NCI-H1048 (cell line): ENCODE measurements at places on chromosomes 5 and 9.

GRCh38 chr5:57779383-57780223, 297.0 kb upstream of the ACTBL2 start:
- DNase-seq = no peak

DNA sequence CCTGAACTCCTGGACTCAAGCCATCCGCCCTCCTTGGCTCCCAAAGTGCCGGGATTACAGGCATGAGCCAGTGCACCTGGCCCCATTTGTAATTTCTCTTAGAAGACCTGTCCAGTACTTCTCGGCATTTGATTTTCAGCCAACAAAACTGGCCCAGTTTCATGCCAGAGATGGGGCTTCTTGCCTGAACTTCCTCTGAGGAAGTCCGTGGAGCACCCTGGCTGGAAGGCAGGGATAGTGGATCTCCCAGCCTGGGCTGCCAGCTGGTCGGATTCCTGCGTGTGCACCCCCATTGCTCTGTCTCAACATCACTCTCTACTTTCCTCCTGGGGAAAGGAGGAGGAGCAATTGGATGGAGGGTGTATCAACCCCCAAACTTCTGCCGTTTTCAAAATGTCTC, 39.0 kb downstream of the FAM78A start:
- DNase-seq = no peak

GRCh38 chr5:143194206-143194605, 209.3 kb downstream of the NR3C1 start:
- no peak for DNase-seq

GRCh38 chr9:4020038-4020754, 279.7 kb downstream of the GLIS3 start:
- DNase-seq = no peak

- DNase-seq = no peak
Measured at GRCh38 chr5:133205649-133206048, 153.8 kb downstream of the HSPA4 start.

DNA sequence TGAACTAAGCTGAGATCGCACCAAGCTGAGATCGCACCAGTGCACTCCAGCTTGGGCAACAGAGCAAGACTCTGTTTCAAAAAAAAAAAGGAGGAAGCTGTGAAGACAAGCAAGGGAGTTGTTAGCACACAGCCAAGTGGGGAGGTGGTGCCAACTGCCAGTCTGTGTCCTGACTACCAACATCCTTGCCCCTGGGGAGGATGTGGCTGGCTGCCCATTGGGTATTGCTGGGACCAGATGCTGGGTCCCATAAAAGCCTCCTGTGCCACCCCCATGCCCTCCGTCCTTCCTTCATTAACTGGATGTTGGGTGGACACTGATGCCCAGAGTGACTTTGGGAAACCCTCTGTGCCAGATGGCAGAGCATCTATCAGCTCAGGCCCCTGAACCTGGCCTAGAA, 157.1 kb upstream of the COL5A1 start:
- no peak for DNase-seq

DNA sequence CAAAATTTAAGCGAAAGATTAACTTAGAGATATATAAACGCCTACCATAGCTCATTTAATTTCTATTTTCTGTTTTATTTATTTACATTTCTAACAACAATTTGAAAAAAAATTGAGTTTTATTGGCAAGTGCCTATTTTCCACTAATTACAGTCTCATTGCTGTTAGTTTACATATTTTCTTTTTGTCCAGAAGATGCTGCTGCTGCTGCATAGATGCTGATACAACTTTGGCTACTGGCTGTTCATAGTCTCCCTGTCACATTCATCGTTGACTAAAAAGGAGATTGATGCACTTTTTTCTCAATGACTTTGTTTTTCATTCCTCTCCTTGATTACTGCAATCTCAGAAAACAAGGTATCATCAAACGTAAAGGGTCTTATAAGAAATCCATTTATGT, 235.4 kb downstream of the CDH9 start:
- no peak for DNase-seq

DNA sequence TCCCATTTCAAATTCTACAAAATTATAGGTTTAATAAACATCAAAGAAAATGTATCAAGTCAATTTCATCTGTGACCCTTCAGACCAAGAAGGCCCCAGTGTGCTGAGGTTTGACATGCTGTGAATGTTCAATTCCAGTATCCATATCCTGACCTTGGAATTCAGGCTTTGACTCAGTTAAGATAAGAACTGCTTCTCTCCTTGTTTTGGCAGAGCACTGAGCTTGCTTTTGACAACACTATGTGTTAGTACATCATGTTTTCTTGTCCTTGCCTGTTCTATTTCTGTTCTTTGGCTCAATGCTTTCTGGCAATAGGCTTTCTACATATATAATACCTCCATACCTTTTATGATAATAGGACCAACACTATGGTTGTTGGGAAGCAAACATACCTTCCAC, 105.6 kb downstream of the PLCXD3 start:
- no peak for DNase-seq

DNA sequence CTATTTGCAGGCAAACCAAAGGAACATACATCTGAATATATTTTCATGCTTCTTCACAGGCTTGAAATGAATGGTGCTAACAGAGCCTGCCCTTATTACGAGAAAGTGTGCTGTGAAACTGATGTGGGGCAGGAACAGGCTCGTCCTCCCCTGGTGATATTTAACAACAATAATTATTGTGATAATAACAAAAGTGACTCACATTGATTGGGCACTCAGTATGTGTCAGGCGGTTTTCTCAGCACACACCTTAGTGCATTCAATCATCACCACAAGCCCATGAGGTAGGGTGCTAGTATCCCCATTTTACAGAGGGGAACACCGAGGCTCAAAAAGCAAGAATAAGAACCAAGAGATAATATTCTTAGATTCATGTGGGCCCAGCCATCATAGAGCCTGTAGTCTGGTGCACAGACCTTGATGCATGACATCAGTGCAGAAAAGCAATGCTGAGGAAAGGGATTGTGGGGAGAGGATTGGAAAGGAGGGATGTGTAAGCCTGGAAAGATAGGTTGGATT, 18.1 kb upstream of the BOD1 start:
- no peak for DNase-seq

GRCh38 chr5:154271466-154271865, 80.9 kb downstream of the GALNT10 start:
- DNase-seq = no peak

DNA sequence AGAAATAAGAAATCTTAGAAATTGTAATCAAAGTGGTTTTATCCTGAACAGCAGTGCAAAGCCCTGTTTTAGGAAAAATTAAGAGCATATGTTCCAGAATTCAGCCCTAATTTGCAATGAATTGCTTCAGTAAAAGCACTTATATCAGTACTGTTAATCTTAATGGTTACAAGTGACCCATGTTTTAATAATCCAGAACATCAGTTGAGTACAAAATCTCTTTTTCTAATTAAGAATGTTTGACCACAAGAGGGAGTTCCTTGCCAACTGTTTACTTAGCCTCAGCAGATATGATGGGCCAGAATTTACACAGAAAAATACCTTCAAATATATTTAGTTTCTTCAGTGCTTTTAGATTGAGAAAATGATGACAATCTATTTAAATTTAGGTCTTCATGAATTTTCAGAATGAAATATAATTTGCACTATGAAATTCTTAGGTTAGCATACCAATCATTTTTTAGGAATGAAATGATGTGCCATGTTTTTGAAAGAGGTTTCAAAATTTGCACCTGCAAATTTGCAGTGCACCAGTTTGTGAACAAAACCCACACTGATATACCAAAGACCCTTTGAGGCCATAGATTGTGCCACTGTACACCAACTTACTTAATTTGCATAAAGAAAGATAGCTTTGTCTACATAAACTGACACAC, 926.3 kb upstream of the ARRDC3 start:
- no peak for DNase-seq

GRCh38 chr5:158039441-158039840, 180.5 kb upstream of the CLINT1 start:
- DNase-seq = no peak

- DNase-seq = no peak
Measured at GRCh38 chr9:111975709-111976108, 79.1 kb downstream of the UGCG start.

DNA sequence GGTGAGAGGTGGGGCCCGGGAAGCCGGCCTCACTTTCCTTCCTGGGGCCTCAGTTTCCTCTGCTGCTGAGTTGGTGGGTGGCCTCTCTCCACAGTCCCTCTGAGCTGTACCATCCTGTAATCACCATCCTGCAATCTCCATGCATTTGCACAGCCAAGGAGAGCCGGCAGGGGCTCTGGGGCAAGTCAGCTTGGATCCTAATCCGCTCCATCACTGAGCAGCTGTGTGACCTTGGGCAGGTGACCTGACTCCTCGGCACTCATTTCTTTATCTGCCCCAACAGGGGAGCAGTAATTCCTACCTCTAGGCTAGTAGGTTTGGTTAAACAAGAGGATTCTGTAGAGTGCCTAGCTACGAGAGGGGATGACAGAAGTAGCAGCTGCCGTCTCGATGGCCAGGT, 88.2 kb upstream of the ZNF618 start:
- no peak for DNase-seq

DNA sequence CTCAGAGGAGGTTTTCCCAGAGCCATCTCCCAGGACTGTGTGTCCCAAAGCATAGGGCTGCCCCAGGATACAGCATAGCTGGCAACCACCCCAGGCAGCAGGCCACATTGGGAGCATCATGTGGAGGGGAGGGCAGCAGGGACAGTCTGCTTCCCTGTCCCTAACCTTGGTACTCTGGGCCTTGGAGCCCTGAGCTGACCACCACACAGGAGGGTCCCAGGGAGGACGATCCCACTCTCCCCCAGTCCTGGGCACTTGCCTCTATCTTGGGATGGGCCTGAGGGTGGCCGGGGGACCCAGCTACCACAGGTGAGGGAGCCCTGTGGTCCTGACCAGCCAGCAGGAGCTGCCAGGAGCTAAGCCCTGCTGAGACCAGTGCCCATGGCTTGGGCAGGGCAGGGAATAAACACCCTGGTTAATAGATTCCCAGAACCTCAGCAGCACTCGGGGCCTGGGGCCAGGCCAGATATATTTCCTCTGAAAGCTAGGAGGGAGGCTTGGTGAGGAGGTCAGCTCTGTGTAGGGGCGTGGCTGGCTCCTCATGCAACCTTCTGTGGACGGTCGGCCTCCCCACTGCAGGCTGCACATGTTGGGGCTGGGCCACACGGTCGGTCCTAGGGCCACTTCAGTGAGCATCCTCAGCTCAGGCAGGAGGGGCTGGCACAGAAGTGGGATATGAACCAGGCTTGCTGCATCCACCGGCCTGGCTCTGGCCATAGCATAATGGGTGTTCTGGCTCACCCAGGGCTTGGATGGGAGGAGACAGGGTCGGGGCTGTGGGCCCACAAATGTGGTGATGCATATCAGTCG, 4.2 kb downstream of the NINJ1 start:
- no peak for DNase-seq

DNA sequence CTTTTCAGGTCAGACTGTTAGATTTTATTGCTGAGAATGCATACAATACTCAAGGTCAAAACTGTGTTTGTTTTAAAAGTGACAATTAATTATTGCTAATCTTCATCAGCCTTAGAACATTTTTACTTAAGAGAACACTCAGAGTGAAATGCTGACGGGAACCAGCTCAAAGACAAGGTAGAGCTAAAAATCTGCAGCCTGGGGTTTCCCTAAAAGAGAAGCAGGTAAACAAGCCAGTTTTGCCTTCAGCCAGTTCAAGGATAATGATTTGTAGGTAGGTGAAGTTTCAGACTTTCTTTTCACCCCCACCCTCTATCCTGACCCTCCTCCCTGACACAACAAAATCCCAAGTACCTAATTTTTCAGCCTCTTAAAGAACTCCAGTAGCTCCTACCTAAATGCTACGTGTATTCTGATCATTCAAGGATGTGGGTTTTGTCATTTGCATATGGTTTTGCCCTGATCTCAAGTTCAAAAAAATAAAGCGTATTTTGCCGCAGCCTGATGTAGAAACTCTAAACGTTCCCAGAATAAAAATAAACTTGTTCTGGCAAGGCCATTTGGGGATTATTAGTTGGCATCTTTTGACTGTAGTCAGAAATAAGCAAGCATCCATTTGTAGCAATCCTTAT, 407.2 kb downstream of the EFNA5 start:
- no peak for DNase-seq

GRCh38 chr9:135960411-135961276, 529 bp downstream of the UBAC1 start:
- no peak for DNase-seq

DNA sequence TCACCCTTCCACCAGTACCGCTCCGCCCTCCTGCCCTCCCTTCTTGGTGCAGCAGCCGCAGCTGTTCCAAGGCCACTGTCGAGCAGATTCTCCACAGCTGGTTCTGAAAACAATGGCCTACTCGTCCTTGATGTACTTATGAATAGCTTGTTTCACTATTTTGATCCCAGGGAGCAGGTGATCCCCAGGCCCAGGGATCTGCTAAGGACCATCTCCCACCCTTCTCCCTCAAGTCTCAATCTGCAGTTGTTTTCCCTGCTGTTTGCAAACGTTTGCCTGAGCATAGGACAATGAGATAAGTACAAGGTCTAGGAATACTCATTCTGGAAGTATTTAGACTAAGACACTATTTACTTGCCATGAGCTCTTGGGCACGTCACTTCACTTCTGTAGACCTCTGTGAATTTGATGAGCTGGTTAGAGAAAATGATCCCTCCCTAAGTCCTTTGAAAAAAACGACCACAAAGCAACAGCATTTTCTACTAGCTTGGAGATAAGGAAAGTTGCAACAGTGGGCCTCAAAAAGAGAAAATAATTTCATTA, 1.8 kb downstream of the LURAP1L start:
- DNase-seq = no peak

DNA sequence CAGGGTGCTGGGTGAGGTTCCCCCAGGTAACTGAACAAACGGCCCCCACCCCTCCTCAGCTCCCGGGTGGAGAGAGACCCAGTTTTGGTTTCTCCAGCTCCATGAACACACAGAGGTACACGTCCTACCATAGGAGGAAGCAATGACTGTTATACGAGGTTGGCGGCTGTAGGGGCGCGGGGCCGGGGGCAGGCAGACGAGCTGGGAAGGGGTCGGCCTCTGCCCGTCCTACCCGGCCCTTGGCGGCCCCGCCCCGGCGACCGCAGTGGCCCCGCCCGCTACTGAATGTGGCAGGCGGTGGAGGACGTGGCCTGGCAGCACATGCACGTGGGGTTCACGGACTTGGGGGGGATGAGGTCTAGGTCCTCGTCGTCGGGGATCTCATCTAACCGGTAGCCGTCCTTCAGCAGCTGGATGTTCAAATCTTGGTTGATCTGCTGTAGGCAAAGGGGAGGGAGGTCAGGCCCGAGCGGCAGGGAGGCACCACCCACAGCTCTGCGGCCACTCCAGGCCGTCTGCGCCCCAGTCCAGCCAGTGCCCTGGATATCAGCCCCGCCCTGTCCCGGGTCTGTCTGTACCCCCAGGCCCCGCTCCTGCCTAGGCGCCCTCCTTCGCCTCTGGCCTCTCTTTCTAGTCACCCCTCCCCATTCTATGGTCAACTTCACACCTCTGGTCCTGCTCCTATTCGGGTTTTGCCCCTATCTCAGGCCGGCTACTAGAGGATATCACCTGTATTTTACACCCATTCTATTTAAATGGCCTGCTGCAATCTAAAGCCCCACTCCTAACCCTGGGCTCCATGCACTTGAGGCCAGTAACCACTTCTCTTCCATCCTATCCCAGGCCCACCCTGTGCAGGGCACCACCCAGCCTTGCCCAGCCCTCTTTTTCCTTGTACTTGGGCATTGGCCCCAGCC, 24.2 kb upstream of the MYORG start:
- no peak for DNase-seq

- DNase-seq = no peak
Measured at GRCh38 chr5:140916325-140916724, 9.8 kb upstream of the PCDHAC1 start.

GRCh38 chr9:114769624-114770023, 36.2 kb downstream of the TNFSF15 start:
- DNase-seq = no peak

- DNase-seq = no peak
Measured at GRCh38 chr5:31551878-31552277, 19.8 kb downstream of the C5orf22 start.
